ENCODE measurements at places on chromosomes 7 and 10.
A peak's percentile ranks its signal among the peaks of the same experiment; 100 is the strongest.

GRCh38 chr10:63392224-63392623 lies 73.6 kb downstream of the JMJD1C start:
- DNase-seq, result no peak

- DNase-seq, result peak; percentile 61
These were observed 16.5 kb upstream of the TRIM8 start for GRCh38 chr10:102627736-102628293.

DNA sequence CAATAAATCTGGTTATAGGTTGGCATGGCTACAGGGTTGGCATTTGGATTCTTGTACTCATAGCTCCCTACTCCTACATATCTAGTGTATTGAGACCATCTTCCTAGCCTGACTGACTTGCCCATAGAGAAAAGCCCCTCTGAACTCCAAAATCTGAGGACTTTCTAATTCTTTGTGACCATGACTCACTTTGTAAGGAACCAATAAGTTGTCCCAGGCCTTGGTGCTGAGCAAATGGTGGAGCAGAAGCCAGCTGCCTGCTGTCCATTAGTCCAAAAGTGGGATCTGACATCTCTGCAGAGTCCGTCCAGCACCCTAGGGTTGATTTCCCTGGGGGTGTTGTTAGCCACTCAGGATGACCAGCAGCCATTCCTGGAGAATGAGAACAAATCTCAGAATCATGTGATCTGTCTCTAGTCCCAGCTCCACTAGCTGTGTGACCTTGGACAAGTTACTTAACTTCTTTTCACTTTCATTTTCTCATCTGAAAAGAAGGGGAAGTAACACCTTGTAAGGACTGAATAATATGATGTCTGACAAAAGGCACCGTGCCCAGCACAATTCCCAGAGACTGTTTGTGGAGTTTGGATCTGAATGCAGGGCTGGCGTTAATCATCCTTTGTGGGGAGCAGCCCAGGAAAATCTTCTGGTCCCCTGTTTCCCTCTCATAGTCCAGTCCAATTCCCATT lies 44.1 kb downstream of the MTURN start:
- no peak for DNase-seq

GRCh38 chr7:114901771-114902170 lies 20.1 kb upstream of the MDFIC start:
- no peak for DNase-seq

DNA sequence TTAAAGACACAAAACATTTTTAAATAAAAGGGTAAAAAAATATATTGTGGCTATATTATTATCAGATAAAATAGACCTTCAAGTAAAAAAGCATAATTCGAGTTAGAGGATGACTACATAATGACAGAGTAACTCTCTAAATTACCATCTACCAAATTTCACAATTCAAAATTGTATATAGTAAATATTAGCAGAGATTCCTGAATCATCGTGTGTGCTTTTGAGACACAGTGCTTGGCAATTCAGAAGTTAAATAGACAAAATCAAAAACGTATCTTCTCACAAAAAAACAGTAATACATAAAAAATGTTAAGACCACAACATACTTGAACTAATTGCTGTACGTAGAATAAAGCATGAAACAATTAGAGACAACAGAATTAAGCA lies 110.4 kb downstream of the AHR start:
- no peak for DNase-seq

DNA sequence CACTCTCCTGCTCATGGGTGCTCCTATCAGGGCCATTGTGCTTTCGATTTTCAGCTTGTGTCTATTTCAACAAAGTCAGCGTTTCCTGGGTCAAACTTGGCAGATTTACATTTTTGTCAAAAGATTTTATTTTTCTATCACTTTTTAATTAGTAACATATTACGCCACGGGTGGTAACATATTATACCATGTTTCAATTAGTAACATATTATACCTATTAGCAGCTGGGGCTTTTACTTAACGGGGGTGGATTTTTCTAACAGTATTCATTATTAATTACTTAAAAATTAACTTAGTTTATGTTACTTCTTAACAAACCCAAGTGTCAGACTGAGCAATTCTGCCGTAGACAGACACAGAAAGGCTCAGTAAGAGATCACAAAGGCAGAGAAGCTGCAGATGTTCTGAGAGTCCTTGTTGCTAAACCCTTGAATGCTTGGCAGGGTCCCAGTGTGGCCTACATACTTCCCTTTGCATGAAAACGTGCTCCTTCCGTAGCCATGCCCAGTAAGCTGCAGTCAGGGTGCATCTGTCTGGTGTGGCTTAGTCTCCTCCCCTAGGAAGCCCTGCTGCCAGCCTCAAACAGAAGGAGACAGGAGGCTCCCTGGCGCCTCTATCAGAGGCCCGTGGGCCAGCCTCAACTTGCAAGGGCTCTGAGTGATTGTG lies 263.1 kb upstream of the CXCL12 start:
- peak; percentile 79 for DNase-seq

DNA sequence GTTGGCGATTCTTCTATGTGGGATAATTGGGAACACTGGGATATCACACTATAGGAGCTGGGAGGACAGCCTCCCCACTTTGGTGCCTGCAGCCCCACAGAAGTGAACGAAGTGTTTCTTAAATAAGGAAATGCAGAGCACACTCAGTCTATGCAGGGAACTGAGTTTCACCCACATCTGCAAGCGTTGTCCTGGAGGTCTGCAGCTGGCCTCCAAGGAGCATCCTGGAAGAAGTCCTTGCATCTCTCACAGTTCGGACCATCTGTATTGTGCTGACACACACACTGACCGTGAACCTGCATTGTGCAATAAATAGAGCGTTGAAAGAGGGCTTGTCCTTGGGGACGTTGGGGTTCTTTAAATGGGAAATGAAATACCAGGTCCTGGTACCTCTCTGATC lies 25.8 kb downstream of the LAMB4 start:
- DNase-seq, result no peak

DNA sequence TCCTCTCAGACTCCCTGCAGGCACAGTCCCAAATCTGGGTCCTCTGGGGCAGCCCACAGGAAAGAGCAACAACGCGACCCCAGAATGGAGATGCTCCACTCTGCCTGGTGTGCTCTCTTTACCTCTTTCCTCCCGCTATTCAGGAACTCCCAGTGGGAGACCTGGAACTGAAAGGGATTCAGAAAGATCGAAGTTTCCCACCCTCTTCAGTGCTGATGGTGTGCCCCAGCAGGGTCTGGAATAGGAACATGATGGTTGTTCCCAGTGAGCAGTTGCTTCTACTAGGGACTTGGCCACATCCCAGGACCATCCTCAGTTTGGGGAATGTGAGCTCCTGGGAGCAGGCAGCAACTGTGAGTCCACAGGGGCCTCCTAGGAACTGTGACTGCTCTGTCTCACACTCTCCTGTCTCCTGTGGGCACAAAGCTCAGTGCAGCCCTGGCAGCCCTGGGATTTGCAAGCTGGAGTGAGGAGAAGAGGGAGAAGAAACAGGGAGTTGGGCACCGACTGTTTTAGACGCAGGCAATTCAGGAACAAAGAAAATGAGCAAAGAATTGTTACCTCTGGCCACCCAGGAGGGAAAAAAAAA lies 17.9 kb downstream of the OR6V1 start:
- no peak for DNase-seq

GRCh38 chr7:116812860-116813259 lies 49.5 kb upstream of the CAPZA2 start:
- DNase-seq, result peak; percentile 100

- no peak for DNase-seq
These were observed 17.6 kb upstream of the SNX13 start for GRCh38 chr7:17957871-17958270.

Measured in epithelial cell of proximal tubule (primary cell).